ENCODE measurements at places on chromosomes 3 and 15.

DNA sequence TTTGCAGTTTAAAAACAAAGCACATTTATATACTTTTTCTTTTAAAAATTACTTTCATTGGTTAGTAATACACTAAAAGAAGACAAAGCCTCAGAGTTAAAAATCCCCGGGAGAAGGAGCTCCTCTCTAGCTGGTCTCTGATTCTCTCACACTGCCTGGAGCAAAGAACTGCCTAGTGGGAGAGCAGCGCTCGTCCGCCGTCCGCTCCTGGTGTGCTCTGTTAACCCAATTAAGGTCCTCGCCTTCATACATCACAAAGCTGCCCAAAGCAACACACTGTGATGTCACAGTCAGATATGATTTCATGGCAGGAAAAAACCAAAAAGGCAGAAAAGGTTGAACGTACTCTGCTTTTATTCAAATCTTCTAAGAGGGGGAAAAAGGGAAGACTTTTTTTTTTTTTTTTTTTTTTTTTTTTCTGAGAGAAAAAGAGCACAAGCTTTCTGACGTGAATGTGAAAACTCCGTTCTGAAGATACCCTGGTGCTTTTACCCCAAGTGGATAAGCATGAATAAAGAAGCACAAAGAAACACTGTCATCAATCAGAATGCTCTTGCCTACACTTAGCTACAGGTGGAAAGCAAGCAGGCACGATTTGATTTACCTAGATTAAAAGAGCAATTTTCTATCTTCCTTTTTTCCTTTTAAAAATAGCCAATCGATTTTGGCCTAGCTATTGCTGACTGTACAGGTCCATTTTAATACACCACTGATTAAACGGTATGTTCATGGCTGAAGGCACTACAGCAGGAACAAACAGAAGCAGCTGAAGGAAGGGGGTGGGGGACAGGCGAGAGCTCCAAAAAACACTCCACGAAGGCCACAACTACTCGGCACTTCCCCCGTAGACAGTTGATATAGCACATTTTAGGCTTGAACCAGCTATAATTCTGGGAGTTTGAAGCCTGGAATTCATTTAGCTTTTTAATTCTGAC, 115.2 kb downstream of the TIGIT start:
- peak; percentile 32 for DNase-seq

- DNase-seq = no peak
These were observed 71.6 kb downstream of the KY start for GRCh38 chr3:134579141-134579665.

- DNase-seq = no peak
These were observed 75.8 kb downstream of the SQOR start for GRCh38 chr15:45710657-45711056.

DNA sequence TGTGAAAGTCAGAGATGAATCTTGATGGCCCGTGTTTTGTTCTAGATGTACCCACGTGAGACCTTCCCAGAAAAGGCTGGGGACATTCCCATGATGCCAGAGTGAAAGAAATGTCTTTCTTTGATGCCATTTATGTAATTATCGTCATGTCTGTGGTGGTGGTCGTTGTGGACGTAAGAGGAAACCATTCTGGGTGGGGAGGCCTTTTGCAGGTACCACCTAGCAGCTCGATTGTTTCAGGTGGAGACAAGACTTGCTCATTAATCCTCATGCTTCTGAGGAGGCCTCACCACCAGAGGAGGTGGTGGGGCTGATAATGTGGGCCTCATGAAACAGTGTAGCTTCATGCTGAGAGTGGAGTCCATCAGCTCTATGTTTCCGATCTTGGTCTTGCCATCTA, 58.1 kb upstream of the USP3 start:
- no peak for DNase-seq

- no peak for DNase-seq
These were observed 3.5 kb downstream of the SIDT1 start for GRCh38 chr3:113535898-113536297.

DNA sequence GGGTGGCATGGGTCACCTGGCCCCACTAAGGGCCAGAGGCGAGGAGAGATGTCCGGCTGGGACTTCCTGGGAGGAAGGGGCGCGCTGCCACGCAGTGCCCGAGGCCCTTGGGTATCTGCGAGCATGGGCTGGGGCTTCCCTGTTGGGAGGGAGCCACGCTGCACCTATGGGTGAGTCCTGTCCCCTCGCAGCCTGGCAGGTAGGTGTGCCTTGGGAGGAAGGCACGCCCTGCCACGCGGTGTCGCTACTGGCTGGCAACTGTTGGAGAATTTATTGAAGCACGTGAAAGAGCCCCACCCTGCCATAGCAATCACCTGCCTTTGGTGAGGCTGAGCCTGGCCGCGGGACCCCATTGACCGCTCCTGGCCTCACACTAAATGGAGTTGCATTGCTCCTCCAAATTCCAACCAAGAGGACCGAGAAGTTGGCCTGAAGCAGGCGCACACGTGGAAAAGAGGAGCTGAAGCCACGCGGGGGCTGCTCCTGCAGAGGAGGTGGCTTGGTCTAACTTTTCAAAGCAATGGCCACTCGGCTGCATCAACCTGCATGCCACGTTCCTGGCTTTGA, 134.2 kb downstream of the TJP1 start:
- DNase-seq = no peak

GRCh38 chr3:99842826-99843589, 25.3 kb downstream of the CMSS1 start:
- DNase-seq = peak; percentile 33

GRCh38 chr3:23640471-23641146, 165.1 kb upstream of the UBE2E1 start:
- DNase-seq = no peak

- no peak for DNase-seq
These were observed 35.2 kb downstream of the ROPN1B start for GRCh38 chr3:126004217-126004616.

DNA sequence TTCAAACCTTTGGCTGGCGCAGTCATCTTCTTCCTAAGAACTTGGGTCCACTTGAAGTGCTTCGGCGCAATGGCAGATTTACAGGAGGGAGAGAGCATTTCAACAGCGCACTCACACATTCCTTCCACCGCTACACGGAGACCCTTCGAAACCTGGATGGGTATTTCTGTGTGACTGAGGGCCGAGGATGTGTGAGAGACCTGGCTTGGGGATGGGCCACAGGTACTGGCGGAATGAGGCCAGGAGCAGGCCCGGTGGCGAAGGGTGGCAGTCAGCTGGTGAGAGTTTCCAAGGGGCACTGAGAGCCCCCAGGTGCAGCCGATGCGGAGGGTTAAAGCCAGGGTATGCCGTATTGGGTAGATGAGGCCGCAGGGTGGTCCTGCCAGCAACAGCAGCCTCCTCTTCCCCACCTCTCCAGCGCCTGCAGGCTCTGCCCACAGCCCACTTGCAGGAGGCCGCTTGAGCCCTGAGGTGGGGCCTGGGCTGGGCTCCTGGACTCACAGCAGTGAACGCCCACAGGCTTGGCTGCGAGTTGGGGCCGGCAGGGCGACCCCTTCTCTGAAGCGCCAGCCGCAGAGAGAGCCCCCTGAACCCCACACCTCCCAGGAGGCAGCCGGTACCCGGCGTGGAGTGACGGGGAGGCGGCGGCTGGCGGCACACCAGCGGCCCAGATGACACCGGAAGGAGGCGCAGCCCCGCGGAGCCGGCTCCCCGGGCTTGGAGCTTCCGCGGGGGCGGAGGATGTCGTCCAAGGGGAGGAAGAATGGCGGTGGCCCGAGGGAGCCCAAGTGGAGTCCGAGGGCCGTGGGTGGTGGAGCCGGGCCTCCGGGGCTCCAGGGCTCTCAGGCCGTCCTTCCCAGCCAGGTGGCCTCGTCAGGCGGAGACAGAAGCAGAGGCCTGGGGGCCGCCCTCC, 166.5 kb downstream of the NSMCE3 start:
- no peak for DNase-seq

- no peak for DNase-seq
These were observed 42.9 kb downstream of the ARNT2 start for GRCh38 chr15:80447077-80447476.

DNA sequence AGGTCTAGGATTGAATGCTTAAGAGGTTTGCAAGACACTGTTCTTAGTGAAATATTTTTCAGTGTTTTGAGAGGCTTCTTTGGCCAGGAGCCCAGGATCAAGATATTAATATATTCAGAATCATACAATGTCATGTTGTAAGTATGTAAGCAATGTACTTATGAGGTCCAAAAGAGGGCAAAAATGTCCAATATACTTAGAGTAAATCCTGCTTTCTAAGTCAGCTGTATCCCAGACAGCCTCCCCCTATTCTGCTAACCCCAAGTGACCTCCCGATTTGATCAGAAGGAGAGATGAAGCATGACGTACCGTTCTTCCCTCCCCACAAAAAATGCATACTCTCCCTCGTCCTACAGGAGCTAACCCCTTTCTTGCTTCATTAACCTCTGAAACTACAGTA, 70.9 kb downstream of the CHAC1 start:
- no peak for DNase-seq

DNA sequence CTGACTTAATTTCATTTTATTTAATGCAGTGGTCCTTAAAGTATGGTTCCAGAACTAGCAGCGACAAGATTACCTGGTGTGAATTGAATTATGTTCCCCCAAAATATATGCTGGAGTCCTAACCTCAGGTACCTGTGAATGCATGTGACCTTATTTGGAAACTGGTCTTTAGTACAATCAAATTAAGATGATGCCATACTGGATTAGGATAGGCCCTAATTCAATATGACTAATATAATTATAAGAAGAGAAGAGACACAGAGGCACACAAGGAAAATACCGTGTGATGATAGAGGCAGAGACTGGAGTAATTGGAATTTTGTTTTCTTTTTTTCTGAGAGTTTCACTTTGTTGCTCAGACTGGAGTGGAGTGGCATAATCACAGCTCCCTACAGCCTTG, 12.6 kb upstream of the SPATA16 start:
- DNase-seq = no peak

Measured in NCI-H2081 treated with DMSO at 0.1 percent for 48 hours (cell line).